ENCODE measurements at places on chromosomes 7 and 10.

DNA sequence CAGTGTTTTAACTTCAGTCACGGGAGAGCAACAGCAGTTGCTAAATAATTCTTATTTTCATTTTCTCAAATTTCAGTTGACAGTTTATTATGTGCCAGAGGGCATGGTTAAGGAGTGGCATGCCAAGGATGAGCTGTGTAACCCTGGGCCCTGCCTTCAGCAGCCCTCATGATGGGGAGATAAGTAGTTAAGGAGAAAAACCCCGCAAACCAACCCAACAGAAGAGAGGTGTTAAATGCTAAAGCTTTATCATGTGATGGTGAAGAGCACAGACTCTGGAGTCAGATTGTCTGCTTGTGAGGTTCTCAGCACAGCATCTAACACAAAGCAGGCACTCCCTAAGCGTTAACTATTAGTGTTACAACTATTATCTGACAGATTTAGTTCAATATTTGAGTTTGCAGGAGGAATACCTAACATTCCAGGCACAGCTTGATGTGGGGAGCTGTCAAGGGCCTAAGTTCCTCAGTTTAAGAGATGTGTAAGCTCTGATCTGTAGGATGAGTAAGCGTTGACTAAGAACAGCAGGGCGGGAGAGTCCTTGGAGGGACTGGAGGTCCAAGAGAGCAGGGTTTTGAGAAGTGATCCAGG lies 29.6 kb downstream of the STAM start:
- no peak for DNase-seq

DNA sequence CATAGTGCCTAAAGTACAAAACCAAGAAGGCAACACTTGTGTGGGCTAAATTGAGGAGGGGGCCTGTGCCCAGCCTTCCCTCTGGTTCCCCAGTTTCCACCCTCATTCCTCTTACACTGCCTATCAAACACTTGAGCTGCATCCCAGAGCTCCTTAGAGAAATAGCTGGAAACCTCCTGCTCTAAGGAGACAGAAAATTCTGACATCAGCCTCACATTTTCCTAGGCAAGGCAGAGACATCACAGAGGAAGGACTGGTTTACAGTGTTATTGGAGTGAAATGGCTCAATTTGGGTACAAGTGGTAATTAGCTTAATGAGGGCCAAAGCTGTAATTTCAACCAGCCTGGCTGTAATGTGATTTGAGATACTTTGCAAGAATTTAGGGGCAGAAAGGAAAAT lies 192.3 kb upstream of the AOAH start:
- no peak for DNase-seq

- DNase-seq, result no peak
Observed at GRCh38 chr10:17085011-17085725, 44.4 kb downstream of the CUBN start.

DNA sequence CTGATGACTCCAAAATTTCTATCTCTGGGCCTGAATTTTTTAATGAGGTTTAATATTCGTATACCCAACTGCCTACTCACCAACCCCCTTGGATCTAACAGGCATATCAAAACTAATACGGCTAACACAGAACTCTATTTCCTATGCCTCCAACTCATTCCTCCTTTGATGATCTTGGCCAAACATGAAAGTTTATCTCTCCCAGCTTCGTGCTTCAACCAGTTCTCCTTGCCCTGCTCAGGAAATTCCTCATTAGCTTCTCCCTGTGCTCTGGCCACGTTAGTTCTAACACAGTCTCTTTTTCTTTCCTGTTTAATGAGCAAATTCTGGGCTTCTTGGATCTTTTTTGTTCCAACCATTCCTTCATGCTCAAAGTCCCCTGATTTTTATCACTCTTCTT lies 138.9 kb upstream of the PTN start:
- no peak for DNase-seq

- DNase-seq, result no peak
Observed at GRCh38 chr10:75234683-75235374, 928 bp downstream of the COMTD1 start.

DNA sequence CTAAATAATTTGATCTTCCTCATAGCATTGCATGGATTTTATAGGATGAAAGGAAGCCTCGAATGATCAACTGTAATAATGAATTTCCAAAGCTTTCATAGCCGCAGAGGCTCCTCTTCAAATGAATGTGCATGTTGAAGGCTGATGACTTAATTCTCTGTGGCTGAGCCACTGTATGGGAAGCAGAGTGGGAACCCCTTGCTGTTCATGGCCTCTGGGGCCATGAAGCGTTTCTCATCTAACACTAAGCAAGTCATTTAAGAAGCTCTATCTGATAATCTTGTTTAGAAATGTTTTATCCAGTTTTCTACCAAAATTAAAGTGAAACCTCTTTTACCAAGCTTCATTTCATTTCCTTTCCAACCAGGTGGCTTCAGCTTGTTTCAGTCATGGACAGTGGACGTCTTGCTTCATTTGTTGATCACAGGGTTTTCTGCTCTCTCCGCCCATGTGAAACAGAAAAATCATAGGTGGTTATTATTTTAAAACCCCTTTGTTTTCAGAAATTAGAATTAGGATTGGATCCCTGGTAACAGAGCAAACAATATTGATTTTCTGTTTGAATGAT lies 10.3 kb upstream of the ADARB2 start:
- DNase-seq, result no peak

DNA sequence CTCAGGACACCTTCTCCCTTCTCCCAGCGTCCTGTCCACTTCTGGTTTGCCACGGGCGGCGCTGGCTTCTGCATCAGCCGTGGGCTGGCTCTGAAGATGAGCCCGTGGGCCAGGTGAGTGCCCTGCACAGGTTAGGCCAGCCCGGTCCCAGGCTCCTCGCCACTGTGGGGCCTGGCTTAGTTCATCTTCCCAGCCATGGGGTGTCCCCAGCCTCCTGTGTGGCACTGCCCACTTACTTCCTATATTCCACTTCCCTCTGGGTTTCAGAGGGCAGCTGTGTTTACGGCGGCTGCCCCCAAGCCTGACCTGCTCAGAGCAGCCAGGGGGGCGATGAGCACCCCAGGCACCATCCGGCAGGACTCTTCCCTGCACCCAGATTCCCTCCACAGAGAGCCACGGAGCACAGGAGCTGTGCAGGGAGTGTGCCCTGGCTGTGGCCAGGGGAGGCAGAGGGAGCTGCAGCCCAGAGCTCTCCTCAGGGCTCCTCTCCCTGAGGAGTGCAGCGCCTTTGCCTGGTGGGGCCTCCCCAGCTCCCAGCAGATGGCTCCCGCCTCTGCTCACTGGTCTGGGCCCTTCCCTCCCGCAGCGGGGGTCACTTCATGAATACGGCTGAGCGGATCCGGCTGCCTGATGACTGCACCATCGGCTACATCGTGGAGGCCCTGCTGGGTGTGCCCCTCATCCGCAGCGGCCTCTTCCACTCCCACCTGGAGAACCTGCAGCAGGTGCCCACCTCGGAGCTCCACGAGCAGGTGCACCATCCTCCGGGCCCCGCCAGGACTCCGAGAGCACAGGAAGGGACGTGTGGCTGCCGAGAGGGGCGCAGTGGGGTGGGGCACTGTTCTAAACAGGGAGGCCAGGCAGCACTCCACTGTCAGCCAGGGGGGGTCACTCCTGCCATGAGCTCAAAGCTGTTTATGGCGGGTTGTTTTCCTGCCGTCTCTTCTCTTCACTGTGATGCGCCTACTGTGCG lies 6.4 kb downstream of the LFNG start:
- no peak for DNase-seq

DNA sequence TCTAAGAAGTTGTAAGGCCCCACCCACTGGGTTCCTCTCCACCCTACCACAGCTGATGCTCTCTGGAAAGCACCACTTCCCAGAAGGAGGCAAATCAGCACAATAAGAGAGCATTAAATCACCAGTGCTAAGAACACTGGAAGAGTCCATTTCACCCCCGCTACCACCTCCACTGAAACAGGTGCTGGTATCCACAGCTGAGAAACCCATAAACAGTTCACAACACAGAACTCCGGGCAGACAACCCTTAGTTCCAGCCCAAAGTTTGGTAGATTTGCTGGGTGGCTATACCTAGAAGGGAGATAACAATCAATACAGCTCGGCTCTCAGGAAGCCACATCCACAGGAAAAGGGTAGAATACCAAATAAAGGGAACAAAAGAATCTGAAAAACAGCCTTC lies 34.1 kb downstream of the ZNF680 start:
- DNase-seq, result no peak

DNA sequence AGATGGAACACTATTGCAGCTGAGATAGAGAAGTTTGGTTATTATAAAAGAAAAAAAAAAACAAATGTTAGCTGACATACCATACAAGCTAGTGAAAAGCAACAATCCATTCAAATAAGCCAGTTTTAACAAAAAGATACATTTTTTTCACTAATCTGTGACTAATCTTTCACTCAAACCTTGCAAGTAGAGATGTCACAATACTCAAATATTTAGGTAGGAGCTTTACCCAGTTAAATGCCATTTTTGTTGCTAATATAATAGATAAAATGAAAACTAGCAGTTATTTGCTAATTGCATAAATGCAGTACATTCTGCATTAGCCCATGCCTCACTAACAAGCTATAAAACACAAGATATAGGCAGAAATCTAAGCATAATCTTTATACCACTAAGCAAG lies 123.6 kb downstream of the BTAF1 start:
- no peak for DNase-seq

DNA sequence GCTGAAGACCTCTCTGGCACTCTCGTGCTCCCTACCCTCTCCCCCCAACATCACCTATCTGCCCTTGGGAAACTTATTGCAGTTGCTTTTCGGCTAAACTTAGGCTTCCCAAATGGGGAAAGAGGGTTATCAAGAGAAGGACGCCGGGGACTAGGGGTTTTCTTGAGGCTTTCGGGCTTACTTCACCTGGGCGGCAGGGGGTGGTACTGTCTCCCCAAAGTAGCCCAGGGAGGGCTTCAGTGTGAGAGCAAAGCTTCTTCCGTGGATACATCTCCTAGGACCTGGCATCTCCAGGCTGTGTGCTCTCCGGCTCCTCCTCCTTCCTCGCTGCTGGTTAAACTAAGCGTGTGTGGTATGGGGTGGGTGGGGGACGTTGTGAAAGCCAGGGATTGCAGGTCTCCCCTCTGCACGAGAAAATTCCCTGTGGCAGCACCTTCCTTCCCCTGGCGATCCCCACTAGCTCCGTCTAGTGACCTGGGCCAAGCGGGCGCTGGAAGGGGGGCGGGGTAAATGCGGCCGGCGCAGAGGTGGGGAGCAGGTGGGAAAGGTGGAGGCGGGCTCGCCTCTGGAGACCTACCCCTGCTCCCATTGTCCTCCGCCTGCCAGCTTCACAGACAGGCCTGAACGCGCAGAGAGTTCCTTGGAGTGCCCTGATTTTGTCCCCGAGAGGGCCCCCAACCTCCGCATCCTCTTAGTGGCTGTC lies 1.1 kb downstream of the PLXDC2 start:
- no peak for DNase-seq

- peak; percentile 16 for DNase-seq
Observed at GRCh38 chr7:114931656-114932011, 9.7 kb downstream of the MDFIC start.

DNA sequence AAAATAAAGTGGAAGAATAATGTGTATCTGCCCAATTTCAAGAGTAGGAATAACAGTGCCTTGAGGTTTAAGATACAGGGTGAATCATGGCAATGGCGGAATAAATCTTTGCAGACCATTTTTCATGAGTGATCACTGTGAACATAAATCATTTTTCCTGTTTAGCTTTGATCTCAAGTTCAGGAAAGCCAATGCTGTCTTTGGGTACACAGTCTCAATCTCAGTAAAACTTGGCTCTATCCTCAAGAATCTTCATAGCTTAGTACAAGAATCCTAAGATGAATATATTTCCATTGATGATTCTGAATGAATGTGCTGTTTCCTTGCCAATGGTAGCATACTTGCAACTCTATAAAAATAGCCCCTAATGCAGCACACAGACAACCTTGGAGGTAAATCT lies 6.8 kb downstream of the NAMPT start:
- DNase-seq, result no peak

GRCh38 chr7:21883069-21883468 lies 62.6 kb downstream of the CDCA7L start:
- no peak for DNase-seq

GRCh38 chr7:2710901-2711551 lies 23.0 kb downstream of the AMZ1 start:
- no peak for DNase-seq

DNA sequence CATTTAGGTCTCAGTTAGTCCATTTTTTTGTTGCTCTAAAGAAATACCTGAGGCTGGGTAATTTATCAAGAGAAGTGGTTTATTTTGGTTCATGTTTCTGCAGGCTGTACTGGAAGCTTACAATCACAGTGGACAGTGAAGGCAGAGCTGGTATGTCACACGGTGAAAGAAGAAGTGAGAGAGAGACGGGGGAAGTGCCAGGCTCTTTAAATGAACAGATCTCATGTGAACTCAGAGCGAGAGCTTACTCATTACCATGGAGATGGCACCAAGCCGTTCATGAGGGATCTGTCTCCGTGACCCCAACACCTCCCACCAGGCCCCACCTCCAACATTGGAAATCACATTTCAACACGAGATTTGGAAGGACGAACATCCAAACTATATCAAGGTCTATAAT lies 18.9 kb upstream of the PNLIPRP3 start:
- no peak for DNase-seq

- DNase-seq, result no peak
Observed at GRCh38 chr7:82562716-82563404, 119.3 kb upstream of the CACNA2D1 start.

DNA sequence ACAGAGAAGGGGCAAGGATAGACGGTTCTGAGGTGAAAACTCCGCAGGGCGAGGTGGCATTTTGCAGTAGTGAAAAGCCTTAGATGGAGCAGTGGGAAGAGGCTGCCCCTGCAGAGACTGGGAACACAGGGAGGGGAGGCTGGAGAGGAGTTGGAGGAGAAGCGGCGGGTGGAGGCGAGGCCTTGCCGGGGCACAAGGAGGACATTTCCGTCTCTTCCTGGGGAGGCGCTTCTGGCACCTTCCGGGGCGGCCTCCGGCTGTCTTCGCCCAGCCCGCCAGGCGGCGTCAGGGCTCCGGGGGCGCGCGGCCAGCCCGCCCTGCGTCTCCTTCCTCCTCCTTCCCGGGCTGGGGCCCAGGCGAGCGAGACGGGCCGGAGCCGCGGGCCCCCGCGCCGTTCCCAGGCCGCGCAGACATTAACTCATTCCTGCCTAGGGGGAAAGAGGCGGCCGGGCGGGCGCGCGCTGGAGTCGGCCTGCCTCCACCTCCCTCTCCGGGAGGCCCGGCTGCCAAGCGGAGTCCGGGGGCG lies 42.7 kb downstream of the LDB3 start:
- DNase-seq, result peak; percentile 83

GRCh38 chr10:127009366-127009765 lies 104.1 kb downstream of the DOCK1 start:
- no peak for DNase-seq

DNA sequence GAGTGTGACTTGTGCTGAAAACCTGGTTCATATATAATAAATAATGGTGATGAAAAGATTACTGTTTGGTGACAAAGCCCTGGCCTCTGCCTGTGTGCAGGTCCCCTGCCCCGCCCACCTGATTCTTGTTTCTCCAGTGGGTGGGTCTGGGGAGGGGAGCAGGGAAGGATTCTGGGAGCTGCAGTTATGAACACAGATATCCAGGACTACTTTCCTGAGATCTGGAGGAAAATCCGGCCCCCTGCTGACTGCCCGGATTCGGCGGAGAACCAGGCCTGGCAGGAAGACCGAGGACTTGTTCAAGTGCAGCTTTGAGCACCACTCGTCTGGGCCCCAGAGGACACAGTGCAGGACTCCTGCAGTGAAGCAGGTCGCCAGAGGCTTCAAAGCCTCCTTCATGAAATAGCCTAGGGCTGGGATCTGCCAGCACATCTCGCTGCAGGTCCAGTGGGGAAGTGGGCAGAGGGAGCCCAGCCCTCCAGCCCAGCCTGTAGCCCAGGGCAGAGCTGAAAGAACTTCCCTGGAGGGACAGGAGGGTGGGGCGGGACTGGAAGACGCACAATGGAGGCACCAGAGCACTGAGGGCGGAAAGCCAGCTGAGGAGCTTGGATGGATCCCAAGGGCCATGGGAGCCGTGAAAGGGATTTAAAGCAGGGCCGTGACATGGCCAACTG lies 7.0 kb downstream of the ATP6V0E2 start:
- no peak for DNase-seq
